ENCODE measurements at places on chromosomes 5 and 9.

GRCh38 chr5:147530530-147531389, 20.9 kb upstream of the DPYSL3 start:
- no peak for DNase-seq

DNA sequence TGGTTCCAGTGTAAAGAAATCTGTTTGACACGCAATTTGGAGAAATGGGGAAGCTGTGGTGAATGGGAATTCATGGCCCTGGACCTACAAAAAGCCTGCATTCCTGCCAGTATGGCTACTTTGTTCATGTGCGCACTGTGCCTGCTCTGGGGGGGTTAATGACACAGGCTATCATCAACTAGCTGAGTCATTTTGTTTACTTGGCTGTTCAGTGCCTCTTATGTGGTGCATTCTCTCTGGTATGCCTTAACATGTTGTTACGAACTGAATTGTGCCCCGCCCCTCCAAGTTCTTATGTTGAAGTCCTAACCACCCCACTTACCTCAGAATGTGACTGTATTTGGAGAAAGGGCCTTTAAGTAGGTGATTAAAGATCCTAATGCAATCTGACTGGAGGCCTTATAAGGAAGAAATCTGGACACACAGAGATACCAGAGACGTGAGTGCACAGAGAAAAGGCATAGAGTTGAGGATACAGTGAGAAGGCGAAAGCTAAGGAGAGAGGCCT, 20.4 kb upstream of the UBAP1 start:
- no peak for DNase-seq

DNA sequence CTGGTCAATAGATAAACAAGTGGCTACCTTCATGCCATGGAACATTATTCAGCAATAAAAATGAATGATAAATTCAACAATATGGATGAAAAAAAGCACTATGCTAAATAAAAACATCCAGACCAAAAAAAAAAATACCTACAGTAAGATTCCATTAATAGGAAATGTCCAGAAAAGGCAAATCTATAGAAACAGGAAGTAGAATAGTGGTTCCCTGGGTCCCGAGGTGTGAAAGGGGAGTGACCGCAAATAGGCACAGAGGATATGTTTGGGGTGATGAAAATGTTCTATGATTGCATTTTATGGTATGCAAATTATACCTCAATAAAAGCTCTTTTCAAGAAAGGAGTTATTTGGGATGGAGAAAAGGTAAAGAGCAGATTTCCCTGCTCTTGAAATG, 3.6 kb upstream of the GPR151 start:
- DNase-seq, result no peak

- DNase-seq, result no peak
Measured at GRCh38 chr9:91067306-91067860, 265.8 kb downstream of the SYK start.

GRCh38 chr9:114178756-114179450, 23.6 kb downstream of the COL27A1 start:
- DNase-seq, result no peak

- DNase-seq, result no peak
Measured at GRCh38 chr5:72619251-72619650, 112.0 kb upstream of the ZNF366 start.

DNA sequence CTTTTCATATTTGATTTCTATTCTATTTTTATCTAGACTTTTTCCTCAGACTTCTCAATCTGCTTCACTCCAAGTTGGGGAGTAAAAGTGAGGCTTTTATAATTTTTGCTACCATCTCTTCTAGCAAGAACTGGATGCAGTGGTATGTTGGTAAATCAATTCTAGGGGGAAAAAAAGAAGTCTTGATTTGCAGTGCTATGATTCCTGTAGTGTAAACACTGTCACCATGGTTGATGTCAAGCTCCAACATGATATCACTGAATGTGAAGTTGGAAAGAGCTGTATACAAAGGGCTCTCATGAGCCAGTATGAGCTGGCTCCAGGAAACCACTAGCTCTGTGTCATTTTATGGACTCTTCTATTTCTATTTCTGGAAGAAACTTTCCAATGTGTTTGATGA, 439.2 kb downstream of the NTRK2 start:
- DNase-seq, result no peak

- no peak for DNase-seq
Measured at GRCh38 chr9:82191082-82191770, 202.7 kb downstream of the SPATA31D1 start.

GRCh38 chr5:136682986-136683385, 317.6 kb upstream of the TRPC7 start:
- DNase-seq, result no peak

GRCh38 chr5:126911986-126912385, 118.4 kb downstream of the MARCHF3 start:
- no peak for DNase-seq

GRCh38 chr5:65192331-65192730, 289.4 kb downstream of the ADAMTS6 start:
- DNase-seq, result no peak

GRCh38 chr5:103391659-103392058, 133.1 kb downstream of the MACIR start:
- no peak for DNase-seq

- DNase-seq, result no peak
Measured at GRCh38 chr5:171189442-171189841, 119.6 kb upstream of the TLX3 start.

- no peak for DNase-seq
Measured at GRCh38 chr5:7916171-7916804, 47.3 kb downstream of the MTRR start.

DNA sequence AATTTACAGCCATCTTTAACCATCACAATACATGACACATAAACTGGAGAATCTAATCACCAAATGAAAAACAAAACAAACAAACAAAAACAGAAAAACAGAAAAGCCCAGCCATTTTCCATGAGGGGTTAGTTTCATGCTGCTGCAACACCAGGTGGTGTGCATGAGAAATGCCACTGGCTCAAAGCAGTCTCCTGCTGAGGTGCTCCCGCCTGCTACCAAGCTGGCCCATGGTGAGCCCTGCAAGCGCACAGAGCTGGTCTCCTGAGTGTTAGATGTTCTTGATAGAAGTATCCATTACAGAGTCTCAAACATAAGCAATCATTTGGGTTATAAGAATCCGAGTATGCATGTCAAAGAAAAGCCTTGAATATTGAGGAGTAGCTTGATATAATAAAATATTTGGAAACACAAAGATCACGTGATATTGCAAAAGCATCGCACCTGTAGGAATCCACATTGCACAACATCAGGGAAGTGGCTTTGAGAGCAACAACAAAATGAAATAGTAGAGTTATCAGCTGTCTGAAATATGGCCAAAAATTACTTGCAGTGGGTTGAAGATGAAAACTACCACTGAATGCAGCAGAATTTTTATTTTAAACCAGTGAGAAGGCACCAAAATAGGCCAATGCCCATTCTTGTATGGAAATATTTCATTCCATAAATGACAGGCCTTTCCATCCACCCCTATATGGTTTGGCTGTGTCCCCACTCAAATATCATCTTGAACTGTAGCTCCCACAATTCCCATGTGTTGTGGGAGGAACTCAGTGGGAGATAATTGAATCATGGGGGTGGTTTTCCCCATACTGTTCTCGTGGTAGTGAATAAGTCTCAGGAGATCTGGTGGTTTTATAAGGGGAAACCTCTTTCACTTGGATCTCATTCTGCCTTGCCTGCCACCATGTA, 194.8 kb downstream of the SYK start:
- DNase-seq, result no peak

DNA sequence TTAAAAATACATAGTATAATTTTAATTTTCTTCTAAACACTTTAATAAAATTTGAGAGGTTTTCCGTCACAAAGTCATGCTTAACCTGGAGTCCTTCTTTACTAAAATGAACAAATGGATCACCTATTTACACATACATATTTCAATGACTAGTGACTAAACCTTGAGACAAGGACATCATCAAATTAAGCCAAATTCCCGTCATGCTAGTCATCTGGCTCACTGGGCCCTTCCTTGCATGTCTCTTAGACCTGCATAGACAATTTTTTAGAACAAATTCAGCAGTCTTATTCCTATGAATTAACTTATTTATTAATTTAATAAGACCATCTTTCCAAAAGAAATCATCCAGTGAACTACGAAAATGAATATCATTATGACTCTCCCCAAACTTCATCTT, 26.6 kb downstream of the ERAP2 start:
- DNase-seq, result no peak

DNA sequence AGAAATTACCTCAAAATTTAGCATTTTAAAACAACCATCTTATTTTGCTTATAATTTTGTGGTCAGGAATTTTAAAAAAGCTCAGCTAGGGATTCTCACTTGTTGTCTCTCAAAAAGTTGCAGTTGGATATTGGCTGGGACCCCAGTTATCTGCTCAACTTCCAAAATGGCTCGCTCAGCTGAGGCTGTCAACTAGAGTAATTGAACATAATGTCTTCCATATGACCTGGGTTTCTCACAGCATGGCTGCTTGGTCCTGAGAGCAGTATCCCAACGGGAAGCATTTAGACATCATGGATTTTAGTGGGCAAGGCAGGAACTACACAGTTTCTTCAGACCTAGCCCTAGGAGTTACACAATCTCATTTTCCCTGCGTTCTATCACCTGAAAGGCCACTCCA, 63.6 kb upstream of the SPEF2 start:
- DNase-seq, result no peak

GRCh38 chr9:68555437-68556150, 14.9 kb upstream of the TMEM252 start:
- DNase-seq, result no peak

DNA sequence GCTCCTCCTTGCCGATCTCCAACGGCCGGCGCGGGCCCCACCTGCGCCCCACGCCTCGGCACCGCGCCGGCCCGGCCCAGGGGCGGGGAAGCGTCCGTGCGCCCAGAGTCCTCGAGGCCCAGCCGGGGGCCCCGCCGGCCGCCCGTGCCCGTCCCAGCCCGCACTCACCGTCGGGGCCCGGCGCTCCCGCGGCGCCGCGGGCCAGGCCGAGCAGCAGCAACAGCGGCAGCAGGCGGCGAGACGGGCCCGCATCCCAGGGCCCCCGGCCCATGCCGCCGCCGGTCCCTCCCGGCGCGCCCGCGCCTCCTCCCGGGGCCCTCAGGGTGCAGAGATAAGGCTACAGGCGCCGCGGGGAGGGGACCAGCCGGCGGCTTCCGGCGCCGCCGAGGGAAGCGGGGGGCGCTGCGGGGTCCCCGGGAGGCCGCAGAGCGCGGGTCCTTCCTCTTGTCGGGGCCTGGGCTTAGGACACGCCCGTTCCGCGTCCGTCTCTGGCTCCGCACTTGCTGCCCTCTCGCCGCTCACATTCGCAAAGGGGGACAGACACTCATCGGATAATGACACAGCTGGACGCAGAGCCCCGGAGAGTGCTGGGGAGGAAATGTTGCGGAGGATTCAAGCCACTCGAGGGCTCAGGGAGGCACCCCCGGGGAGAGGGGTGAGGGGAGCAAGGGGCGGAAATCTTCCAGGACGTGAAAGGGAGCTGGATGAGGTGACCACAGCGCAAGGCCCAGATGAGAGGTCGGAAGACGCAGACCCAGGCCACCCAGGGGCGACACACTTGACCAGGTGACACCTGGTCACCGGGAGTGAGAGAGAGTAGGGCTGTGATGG, at the start of gene SUSD1:
Gene SUSD1, minus strand, starts transcription at position 333 of the 831 bp plus-strand sequence. Its CDS starts 62 bp downstream, at position 271.
- peak; percentile 56 for DNase-seq

DNA sequence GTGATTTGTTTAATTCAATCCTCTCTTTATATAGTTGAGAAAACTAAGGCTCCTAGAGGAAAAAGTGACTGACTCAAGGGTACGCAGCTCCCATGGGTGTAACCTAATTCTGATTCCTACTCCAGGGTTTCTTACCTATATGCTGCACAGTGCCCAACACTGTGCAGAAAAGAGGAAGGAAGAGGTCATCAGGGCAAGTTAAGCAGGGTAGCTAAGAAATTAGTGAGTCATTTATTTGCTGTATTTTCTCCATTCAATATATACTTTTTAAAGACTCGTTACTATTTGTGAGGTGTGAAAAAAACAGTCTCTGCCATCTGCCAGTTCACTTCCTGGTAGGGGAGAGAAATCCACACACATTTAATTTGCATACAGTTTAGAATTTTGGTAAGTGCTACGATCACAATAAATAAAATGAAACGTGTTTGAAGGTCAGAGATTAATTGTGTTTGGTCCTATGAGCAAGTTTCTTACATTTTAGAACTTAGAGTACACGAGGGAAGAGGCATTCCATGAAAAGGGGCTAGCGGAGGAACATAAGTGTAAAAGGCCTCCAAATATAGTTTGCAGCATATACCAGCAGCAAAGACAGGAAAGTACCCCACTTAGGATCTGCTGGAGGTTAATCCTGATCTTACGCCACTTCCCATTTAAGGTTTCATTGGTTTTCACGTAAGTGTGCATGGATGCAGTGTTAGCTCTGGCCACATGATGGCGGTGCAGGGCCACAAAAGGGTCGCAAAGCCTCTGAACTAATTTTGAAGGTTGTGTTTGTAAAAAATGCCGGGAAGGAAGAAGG, 59.9 kb upstream of the TLR4 start:
- DNase-seq, result peak; percentile 74

DNA sequence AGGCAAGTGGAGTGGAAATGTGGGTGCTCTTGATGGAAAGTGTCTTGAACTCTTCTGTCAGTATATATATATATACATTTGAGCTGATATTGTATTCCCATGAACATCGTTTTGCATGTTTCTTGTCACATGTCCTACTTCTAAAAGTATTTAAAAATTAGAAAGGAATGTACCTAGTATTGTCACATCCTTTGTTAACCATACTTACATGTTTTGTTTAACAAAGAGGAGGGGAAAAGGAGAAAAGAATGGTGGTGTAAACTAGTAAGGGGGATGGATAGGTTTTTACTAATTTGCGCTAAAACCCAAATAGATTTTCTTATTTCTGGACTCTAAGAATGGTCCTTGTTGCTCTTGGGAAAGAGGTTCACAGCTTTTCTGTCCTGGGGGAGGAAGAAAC, 181.7 kb downstream of the GOLPH3 start:
- DNase-seq, result no peak

DNA sequence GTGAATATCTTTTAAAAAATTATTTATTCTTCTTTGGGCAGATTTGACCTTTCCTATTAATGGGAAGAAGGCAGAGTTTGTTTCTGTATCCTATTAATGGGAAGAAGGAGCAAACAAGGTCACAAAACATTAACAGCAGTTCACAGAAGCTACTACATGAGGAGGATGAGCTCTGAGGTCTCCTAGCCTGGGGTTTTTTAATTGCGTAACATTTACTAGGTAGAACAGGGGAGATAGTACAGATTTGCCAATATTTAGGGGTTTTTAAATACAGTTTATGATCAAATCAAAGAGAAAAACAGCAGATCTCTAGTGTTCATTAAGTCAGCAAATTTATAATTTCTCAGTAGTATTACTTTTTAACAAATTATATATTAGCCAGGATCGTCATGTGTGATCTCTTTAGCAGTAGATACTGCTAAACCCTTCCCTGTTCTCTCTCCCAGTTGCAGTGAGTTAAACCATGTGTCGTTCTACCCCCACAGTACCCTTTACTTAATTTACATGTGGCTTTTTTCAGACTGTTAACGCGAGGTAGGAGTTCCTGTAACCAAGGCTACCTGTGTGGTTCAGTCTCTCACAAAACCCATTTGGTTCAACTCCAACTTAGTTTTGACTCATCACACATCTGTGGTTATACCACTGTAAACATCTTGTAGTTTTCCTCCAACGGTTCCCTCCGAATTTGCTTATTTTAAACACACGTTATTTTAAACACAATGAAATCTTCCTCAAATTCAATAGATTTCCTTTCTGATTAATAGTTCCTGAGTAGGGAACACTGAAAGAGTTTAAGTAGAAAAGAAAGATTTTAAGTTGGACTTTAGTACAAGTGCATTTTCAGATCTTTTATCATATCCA, 13.3 kb downstream of the SLC25A46 start:
- DNase-seq, result peak; percentile 20

GRCh38 chr9:4839470-4839912, 46.7 kb downstream of the RCL1 start:
- DNase-seq, result no peak

GRCh38 chr9:73845539-73845938, 651.6 kb upstream of the RORB start:
- DNase-seq, result no peak

GRCh38 chr5:89213573-89213972, 330.6 kb upstream of the MEF2C start:
- DNase-seq, result no peak
